ENCODE measurements at places on chromosomes 1 and 21.

- no peak for DNase-seq
Measured at GRCh38 chr1:175812936-175813335, 69.5 kb upstream of the TNR start.

DNA sequence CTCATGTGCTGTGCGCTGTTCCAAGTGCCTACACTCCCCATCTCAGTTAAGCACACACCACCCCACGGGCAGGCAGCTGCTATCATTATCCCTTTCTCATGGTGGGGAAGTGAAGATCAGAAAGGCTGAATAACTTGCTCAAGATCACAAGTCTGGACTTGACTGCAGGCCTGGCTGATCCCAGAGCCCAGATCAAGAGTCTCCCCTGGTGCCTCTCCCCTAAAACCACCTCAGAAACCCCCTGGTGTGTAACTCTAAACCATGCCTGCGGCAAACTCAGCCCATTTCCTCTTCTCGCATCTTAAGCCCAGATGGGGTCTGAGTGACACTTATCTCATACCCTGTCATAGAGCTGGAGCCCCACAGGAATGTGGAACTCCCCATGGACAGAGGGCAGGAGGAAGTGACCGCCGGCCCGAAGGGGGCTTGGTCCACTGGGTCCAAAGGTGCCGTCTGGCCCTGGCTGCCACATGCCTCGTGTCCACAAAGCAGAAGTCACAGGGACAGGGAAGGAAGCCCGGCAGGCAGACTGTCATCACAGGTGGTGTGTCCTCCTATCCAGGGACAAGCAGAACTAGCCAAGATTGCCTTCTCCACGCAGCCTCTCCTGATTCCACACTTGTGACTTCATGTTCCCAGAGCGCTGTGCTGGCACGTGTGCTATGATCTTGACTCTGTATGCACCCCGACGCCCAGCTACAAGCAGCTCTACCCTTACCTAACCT, 92.1 kb downstream of the SYF2 start:
- no peak for DNase-seq

DNA sequence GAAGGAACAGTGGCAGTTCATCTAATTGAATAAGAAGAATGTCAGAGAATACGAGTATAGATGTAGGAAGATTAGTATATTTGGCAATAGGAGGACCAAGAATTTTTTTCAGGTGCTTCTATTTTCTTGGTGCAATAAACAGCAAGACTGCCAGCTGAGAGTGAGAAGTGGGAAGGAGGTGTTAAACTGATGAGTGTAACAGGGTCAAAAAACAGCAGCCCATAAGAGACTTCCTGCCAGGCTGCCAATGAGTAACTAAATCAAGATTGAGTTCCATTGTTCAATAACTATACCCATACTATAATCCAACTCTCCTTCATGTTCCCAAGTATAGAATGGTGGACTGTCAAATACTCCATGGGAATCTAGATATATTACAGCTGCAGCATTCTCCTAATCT, 28.7 kb downstream of the LYST start:
- DNase-seq = no peak

DNA sequence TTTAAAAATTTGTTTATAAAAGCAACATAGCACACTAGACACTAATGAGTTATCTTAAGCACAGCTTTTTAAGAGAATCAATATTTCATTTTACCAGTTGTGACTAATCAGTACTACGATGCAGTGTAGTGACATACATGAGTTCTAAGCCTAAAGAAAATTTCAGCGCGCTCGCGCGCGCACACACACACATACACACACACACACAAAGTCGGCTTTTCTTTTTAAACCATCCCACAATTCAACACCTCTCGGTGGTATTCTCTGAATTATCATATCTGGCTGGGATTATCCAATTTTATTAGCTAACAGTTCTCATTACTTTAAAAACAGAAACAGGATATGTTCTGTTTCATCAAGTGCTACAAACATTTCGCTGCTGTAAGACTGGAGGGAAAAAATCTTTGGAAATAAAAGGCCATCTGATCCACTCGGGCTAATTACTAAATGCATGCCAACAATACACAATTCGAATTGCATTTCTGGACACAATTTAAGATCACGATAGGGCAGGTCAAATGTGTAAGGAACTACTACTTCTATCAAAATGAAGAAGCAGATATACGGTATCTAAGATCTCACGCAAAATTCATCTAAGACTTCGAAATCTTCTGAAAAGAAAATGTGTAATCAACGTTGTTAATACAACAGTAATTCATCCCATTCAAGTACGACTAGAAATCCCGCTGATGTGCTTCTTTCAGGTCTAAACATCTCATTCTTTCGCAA, 1.2 kb downstream of the TUT4 start:
- peak; percentile 64 for DNase-seq

DNA sequence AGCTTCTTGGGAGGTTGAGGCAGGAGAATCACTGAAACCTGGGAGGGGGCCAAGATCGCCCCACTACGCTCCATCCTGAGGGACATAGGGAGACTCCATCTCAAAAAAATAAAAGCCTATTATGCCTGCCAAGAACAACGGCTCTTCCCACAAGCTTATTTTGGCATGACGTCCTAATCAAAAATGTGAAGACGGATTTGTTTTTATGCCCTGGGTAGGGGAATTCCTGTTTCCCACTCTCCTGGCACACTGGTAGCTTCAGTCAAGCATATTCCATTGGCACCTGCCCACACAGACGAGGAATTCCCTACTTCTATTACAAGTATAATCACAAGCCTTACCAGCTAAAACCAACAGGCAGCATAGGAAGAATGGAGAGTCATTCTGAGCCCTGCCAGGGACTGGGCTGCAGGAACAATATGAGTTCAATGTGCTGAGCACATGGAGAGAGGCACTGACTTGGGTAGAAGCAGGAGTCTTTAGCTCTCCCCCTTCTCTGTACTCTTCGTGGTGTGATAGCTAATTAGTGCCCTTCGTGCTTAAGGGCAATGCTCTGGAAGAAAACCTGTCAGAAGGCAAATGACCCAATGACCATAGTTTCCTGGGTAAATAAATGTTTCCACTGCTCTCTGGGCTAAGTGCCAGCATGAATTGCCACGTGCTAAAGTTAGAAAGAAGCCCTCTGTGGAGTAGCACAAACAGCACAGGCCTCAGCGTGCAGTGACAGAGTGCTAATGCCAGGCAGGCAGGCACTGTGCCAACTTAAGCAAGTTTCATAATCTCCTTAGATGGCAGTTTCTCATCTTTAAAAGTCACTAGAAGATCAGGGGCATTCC, 16.8 kb downstream of the TNFSF4 start:
- peak; percentile 59 for DNase-seq

DNA sequence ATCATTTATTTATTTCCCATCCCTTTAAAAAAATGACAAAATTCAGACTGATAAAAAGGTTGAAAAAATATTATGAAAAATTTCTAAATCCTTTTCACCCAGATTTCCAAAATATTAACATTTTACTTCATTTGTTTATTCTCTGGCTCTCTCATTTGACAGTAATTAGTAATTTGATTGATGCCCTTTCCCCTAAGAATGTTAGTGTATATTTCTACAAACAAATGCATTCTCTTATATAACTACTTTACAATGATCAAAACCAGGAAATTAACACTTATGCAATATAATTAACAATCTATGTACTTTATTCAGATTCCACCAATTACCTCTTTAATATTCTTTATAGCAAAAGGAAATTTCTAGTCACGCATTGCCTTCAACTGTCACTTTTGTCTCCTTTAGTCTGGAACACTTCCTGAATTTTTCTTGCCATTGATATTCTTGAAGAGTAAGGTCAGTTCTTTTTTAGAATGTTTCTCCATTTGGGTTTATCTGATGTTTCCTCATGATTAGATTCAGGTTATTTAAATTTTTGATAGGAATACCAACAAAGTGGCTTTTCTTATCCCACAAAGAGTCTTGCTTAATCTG, 3.9 kb downstream of the CD53 start:
- DNase-seq = no peak

GRCh38 chr21:46037331-46038325, 56.1 kb downstream of the COL6A1 start:
- no peak for DNase-seq

- DNase-seq = no peak
Measured at GRCh38 chr1:67484492-67484891, 54.3 kb upstream of the SERBP1 start.

- peak; percentile 95 for DNase-seq
Measured at GRCh38 chr21:17454315-17455027, 58.4 kb upstream of the CXADR start.

DNA sequence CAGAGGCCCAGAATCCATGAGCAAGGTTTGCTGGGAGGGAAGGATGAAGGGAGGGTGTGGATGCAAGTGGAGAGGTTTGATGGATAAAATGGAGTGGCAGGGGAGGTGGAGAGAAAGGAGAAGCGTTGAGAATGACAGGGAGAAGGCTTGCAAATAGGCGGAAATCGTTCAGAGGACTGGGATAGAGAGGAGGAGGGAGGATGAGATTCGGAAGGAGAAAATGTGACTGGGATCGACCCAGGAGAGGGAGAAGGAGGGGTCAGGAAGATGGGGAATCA, 376 bp downstream of the AVPR1B start:
- DNase-seq = no peak

DNA sequence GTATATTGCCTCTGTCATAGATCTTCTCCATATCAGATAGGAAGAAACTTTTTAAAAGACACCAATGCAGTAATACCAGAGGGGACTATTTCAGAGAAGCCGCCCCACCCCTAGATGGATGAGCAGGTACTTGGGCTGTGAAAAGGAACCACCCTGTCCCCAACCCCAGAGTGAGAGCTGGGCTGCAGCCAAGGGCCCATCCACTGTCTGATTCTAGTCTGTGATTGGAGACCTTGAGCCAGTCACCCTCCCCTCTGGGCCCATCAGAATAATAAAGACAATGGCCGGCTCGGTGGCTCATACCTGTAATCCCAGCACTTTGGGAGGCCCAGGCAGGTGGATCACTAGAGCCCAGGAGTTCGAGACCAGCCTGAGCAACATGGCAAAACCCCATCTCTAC, 5.0 kb downstream of the CLEC20A start:
- DNase-seq = no peak

GRCh38 chr1:89454845-89455521, 69.6 kb upstream of the LRRC8B start:
- peak; percentile 51 for DNase-seq

DNA sequence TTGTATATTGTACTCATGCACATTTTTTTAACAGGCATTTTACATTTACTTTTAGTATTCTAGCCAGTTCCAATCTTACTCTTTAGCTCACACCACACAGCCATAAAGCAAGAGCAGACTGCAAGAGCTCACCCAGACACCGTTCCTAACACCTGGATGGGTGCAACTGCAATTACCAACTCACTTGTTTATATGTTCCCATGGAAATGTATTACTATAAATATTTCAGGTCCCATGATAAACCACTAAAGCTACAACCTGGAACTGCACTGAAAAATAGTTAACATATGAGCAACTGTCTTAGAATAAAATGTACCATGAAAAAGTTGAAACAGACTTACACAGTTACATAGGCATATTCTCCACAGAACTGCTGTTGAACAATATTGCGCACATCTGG, 30.8 kb downstream of the USP48 start:
- no peak for DNase-seq

DNA sequence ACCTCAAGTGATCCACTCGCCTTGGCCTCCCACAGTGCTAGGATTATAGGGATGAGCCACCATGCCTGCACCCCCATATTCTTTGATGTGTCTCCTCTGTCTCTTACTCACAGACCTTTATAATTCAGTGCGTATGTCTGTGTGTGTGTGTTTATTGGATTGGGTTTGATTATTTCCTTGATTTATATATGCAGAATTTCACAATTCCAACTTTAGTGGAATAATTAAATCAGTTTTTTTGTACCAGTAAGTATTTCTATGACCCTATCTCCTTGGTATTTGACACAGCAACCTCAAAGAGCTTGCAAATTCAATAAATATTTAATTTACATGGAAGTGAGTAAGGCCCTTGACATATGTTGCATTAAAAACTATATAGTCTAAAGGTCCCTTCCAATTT, 333.9 kb upstream of the ADAMTS5 start:
- DNase-seq = peak; percentile 85

DNA sequence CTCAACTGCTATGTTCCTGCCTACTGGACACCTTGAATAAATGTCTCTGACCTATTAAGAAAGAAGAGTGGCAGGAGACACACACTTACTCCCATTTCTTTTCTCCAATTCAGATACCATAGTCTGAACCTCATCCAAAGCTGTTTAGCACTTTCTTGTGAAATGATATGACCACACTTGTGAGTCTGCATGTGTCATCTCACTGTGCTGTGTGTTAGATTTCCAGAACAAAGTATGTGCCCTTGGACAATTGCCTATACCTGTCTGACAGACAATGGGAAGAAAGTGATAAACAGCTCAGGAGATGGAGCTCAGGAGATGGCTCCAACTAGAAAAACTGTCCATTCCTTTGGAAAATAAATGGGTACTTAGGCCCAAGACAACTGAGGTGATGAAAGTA, 48.4 kb downstream of the USP48 start:
- DNase-seq = no peak

DNA sequence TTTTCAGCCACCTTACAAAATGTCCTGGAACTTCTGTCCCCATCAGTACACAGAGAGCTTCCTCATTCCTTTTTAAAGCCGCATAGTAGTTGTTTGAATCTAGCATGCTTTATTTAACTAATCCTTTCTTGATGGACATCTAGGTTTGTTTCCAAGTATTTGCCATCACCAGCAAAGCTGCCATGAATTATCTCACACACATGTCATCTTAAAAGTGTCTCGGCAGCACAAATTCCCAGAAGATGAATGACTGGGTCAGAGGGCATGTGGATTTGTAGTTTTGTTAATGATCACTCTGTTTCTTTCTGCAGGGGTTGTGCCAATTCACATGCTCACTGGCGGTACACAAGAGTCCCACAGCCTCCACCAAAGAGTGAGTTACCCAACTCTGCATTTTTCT, 68.3 kb downstream of the CLIC6 start:
- DNase-seq = peak; percentile 19

GRCh38 chr1:217881131-217881543, 250.0 kb downstream of the SPATA17 start:
- DNase-seq = peak; percentile 88

- no peak for DNase-seq
Measured at GRCh38 chr1:89705901-89706699, 73.2 kb downstream of the LRRC8C start.

GRCh38 chr1:50279622-50280330, 143.5 kb downstream of the DMRTA2 start:
- peak; percentile 23 for DNase-seq

- DNase-seq = no peak
Measured at GRCh38 chr1:157110003-157110402, 10.4 kb upstream of the ETV3L start.
